Liver (tissue), 10 donors: ENCODE measurements at places on chromosomes 3 and 15. TPM values are rescaled to one million over a fixed set of nuclear protein-coding genes. Genes with fewer than 3 reads are reported as not detected.

DNA sequence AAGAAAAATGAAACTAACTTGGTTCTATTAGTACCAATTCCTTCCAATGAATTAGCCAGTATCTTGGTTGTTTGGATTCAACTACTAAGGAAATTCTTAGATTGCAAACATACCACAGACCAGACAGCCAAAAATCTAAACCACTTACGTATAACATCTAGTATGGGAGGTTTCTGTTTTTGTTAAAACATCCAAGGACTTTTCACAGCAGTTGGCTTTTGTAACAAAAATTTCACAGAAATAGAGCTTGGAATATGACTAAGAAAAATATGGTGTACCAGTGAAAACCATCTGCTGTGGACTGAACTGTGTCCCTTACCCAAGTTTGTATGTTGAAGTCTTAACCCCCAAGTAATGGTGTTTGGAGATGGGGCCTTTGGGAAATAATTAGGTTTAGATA is 199.2 kb downstream of the OTOL1 start:
- no peaks in the 10 kb centered on the region for H3K36me3 ChIP-seq
- no peak overlapping the region for H3K4me3 ChIP-seq
- H3K27me3 ChIP-seq: no peaks in the 10 kb centered on the region

- H3K4me3 ChIP-seq: no peak overlapping the region
- H3K36me3 ChIP-seq: peaks cover 14% of the 10 kb centered on the region
- H3K4me1 ChIP-seq: peaks cover 14% of the 10 kb centered on the region
- H3K27me3 ChIP-seq: no peaks in the 10 kb centered on the region
- peak overlapping the region; percentile 44 for H3K27ac ChIP-seq
Measured at GRCh38 chr15:53693729-53694475, 65.6 kb downstream of the WDR72 start.

DNA sequence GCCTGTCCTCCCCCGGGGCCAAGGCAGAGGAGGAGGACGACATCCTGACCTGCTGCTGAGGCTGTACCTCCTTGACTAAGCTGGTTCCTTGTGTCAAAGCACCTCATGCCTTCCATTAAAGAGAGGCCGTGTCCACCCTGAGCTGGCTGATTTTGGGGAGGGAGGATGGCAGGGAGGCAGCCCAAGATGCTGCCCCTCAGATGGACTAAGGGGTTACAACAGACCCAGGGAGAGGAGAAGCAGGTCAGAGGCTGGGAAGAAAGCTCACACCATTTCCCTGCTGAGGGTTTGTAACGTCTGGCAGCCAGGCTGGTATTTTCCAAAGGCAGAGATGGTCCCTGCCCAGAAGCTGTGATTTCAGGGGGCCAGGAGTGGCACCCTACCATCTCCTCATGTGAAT is 2.7 kb upstream of the ITIH3 start:
- H3K4me1 ChIP-seq: peaks cover 82% of the 10 kb centered on the region
- DNase-seq: no peak
- no peak overlapping the region for H3K4me3 ChIP-seq
- H3K36me3 ChIP-seq: peaks cover 4% of the 10 kb centered on the region

DNA sequence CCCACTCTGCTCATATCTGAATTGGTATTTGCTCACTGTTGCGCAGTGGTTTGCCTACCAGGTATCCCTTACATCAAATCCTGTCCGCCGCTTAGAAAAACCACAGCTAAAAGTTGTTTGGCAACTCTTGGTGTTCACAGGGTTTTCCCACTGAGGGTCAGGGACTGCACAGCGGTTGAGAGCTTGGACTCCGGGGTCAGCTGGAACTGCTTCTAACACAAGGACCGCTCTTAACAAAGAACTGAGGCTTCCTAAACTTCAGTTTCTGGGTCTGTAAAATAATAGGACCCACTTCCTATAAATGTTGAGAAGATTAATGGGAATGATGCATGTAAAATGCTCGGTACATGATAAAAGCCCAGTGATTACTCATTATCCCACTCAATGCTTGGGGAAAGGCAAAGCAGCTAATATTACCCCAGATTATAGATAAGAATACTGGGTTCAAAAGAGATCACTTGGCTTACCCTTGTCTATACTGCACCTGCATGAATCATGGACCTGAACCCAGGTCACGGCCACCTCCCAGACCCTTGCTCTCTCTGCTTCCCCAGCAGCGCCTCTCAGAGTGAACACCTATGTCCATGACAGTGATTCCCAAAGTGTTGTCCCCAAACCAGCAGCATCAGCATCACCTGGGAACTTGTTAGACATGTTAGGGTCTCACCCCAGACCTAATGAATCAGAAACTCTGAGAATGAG is 36.1 kb downstream of the LIPC start:
- no peaks in the 10 kb centered on the region for H3K27me3 ChIP-seq
- H3K27ac ChIP-seq: peak overlapping the region; percentile 85
- no peaks in the 10 kb centered on the region for H3K36me3 ChIP-seq
- no peak overlapping the region for H3K4me3 ChIP-seq
- H3K4me1 ChIP-seq: peaks cover 58% of the 10 kb centered on the region

DNA sequence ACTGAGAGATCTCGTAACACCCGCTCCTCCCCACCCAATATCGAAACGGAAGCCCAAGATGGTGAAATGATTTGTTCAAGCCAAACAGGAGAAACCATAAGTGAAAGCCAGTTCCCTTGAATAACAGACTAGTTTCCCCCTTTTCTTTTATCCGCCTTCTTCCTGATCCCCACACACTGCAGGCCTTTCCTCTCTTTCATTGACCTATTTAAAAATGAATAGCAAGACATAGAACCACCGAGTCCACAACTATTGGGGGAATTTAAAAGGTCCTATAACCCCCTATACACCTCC is 382 bp upstream of the COX17 start:
- H3K4me3 ChIP-seq: peak overlapping the region; percentile 66
- H3K36me3 ChIP-seq: peaks cover 17% of the 10 kb centered on the region
- peaks cover 12% of the 10 kb centered on the region for H3K4me1 ChIP-seq
- no peak for DNase-seq

Gene CCDC39
- not detected for polyA plus RNA-seq

Gene TGM5
- polyA plus RNA-seq: not detected

Gene CHRFAM7A
- polyA plus RNA-seq: 0.05 TPM

GRCh38 chr3:38030126-38031021 is 932 bp upstream of the PLCD1 start:
- H3K4me1 ChIP-seq: no peaks in the 10 kb centered on the region
- peak overlapping the region; percentile 54 for H3K4me3 ChIP-seq
- H3K27ac ChIP-seq: no peak overlapping the region

Gene DISP2
- 0.23 TPM for polyA plus RNA-seq

DNA sequence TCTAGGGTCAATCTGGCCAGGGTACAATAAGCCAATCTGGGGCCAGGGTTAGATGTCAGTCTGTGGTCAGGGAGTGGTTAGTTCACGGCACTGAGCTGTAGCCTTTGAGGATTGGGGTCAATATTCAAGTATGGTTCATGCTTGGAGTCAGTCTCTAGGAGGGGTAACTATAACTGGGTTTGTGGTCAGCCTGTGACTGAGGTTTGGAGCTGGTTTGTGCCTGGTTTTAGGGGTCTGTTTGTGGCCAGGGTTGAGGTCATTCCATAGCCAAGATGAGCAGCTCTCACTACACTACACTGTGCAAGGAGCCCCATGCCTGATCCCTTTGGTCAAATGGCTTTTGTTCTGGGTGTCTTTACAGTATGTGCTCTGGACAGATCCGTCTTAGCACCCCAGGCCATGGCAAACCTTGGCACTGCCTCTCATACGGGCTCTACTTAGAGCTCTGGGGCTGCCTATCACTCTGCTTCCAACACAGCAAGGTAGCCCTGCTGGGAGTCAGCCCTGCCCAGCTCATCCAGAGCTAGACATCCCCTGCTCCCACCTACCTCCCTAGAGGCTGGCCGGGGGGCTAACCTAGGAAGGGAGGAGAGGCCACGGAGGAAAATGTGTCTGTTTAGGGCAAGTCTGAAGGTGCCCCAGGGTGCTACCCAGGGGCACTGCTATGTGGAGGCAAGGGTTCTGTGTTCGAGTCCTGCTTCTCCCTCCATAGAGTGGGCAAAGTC is 63.3 kb upstream of the CORO2B start:
- no peak overlapping the region for H3K4me3 ChIP-seq
- no peak for DNase-seq
- H3K27me3 ChIP-seq: no peaks in the 10 kb centered on the region
- H3K36me3 ChIP-seq: no peaks in the 10 kb centered on the region
